ENCODE measurements at places on chromosomes 12 and 14.

DNA sequence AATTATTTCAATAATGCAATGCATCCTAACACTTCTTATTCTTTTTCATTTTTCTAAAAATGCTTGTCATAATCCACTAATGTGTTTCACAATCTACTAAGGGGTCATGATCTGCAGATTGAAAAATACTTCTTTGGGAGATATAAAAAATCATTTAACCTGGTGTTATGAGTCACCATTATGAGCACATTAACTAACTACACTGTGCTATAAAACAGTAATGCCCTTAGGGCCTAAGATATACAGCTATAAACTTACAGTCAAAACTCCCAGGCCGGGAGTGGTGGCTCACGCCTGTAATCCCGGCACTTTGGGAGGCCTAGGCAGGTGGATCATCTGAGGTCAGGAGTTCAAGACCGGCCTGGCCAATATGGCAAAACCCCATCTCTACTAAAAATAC is 14.2 kb downstream of the ATXN2 start:
- DNase-seq = no peak

DNA sequence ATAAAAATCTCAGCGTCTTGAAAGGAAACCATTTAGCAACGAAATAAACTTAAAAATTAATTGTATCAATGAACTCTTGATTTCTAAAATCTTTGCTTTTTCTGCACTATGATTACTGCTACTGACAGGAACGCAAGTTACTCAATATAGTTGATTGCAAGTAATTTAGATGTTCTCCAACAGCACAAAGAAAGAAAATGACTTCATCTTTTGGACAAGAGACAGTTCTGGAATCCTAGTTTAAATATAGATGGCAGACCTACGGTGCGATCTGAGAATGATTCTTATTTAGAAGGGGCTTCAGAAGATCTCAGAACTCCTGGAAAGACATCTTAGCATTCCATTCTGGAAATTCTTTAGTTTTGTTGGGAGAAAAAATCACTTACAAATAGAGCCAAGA is 1.4 kb upstream of the SUDS3 start:
- no peak for DNase-seq

- DNase-seq = peak; percentile 82
Observed at GRCh38 chr14:31936115-31936514, 141.0 kb upstream of the ARHGAP5 start.

DNA sequence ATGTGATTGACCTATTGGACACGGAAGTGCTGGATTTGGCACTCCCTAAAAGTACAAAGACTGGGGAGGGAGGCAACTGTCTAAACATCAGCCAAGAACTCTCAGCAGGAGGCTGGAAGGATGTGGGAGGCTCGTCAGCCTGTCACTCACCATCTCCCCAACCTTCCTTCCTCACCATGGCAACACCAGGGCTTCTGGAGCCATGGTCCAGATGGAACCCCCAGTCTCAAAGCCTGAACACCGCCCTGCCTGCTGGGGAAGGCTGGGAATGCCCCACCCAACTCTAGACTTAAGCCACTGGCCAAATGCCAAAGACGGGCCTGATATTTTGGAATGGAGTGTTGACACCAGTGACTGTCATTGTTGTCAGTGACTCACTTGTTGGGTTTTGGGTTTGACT is 55.3 kb downstream of the GALNT16 start:
- no peak for DNase-seq

DNA sequence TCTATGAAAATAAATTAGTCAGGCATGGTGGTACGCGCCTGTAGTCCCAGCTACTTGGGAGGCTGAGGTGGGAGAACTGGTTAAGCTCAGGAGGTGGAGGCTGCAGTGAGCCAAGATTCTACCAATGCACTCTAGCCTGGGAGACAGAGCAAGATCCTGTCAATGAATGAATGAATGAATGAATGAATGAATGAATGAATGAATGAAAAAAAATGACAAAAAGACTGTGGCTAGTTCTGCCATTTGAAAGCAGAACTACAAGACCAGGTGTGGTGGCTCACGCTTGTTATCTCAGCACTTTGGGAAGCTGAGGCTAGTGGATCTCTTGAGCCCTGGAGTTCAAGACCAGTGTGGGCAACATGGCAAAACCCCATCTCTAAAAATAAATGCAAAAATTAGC is 32.2 kb upstream of the NPFF start:
- DNase-seq = no peak

DNA sequence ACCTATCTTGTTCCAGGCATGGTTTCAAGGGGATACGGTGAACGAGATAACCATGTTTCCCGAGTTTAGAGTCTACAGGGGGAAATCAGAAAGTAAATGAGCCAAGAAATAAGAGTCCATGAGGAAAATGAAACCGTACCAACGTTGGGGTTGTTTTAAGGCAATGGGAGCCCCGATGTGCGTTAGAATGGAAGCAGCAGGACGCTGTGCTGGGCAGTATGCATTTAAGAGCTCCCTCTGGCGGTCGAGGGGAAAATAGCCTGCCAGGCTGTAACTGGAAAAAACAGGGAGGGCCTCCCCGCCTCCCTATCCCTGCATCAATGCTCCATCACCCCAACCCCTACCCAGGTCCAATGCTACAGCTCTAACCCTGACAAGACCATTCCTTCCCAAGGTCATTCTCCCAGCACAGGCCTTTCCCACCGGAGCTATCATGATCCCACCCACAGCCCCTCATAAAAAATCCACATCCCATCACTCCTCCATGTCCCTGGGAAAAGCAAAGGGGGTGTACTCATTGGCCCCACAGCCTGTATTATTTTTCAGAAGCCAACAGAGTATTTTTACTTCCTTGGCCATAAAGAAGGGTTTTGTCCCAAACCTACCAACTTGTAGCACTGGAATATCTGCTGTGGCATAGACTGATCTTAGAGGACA is 226.3 kb upstream of the NOS1 start:
- DNase-seq = peak; percentile 15

DNA sequence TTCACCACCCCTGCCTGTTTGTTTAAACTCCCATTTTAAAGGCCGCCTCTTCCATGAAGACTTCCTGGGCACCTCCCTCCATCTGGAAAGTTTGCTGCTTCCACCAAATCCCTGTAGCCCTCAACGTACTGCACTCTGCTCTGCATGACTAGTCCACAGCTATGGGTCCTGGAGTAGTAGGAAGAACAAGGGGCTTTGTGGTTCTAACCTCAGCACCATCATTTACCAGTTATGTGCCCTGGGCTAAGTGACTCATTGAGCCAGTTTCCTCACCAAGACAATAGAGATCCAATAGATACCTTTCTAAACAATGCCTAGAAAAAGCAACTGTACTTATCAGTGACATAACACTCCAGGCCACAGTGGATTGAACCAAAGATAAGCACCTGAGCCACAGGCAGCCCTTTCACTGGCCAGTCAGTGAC is 8.5 kb upstream of the LTBP2 start:
- no peak for DNase-seq

- DNase-seq = no peak
Observed at GRCh38 chr14:72075649-72076334, 143.6 kb downstream of the RGS6 start.

- peak; percentile 49 for DNase-seq
Observed at GRCh38 chr12:78293059-78293686, 462.5 kb downstream of the NAV3 start.

GRCh38 chr14:71321574-71322315 is 414.5 kb downstream of the PCNX1 start:
- DNase-seq = peak; percentile 72

GRCh38 chr12:4107436-4107878 is 166.1 kb upstream of the CCND2 start:
- DNase-seq = peak; percentile 57

- no peak for DNase-seq
Observed at GRCh38 chr14:92413379-92413778, 90.4 kb downstream of the SLC24A4 start.

- DNase-seq = no peak
Observed at GRCh38 chr14:38143659-38144505, 63.8 kb upstream of the SSTR1 start.
